Stimulated activated CD4-positive, alpha-beta T cell treated with anti-CD3 and anti-CD28 coated beads, Interleukin-2, amount 100 ng/mL, for 24 hours (primary cell): ENCODE measurements at places on chromosomes 4 and X.

GRCh38 chr4:57249083-57249482 is 138.9 kb upstream of the IGFBP7 start:
- no peak for DNase-seq

GRCh38 chr4:20428436-20429160 is 176.9 kb downstream of the SLIT2 start:
- no peak for DNase-seq

GRCh38 chr4:3366893-3367775 is 74.3 kb downstream of the RGS12 start:
- DNase-seq: no peak

- DNase-seq: no peak
Measured at GRCh38 chr4:94870146-94870545, 112.4 kb downstream of the BMPR1B start.

DNA sequence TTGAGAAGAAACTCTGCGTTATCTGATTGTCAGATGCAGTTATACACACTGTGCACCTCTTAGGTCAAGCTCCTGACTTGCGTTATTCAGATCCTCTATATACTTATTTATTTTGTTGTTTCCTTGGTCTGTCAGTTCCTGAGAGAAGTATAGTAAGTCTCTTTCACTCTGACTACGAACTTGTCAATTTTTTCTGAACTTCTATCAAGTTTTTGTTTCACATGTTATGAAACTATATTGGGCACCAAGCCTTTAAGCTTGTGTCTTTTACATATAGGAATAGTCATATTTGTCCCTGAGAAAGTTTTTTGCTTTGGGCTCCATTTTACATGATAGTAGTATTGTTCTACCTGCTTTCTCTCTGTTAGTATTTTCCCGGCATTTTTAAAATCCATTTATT is 31.7 kb downstream of the ZNF275 start:
- DNase-seq: no peak

- DNase-seq: no peak
Measured at GRCh38 chrX:22323541-22323940, 50.8 kb downstream of the CBLL2 start.

- DNase-seq: no peak
Measured at GRCh38 chr4:47045261-47045660, 13.9 kb downstream of the GABRB1 start.

GRCh38 chr4:183438458-183439113 is 5.8 kb upstream of the CDKN2AIP start:
- DNase-seq: no peak

DNA sequence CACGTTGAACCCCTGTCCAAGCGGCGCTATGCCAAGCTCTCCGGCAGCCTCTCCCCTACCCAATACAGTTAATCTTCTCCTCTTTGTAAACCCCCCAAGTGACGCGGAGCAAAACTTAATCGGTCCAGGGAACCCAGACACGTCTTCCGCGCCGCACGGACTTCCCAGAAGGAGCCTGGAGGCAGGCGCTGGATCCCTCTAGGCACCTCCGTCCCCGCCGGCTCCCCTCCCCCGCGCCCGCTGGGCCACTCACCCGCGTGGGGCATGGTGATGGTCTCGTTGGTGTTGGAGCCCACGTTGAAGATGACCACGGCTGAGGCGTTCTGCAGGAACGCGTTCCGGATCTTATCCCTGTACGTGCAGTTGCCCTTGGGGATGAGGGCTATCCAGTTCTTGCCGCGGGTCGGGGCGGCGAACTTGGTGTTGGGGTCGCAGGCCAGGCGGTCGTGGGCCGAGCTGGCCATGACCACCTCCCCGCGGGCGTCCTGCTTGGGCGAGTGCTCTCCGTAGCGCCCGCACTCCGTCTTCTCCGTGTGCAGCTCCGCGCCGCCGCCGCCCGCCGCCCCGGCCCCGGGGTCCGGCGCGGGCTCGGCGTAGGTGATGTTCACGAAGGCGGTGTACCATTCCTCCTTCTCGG is 1.1 kb downstream of the RNF150 start:
- DNase-seq: peak; percentile 1

DNA sequence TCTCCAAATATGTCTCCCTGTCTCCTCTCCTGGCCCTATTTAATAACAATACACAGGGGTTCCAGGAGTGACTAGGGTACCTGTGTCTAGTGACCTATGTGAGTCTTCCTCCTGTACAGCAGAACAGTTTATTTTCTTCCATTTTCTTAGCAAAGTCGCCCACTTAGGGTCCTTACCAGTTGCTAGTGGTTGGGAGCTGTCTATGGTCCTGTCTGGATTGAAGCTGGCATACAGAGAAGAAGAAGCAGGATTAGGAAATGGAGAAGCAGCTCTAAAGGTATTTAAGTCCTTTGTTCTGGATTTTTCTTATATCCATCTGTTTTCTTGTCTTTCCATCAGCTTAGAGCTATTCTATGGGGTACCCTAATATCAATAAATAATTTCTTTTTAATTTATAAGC is 587.1 kb upstream of the CPEB2 start:
- no peak for DNase-seq

- DNase-seq: no peak
Measured at GRCh38 chr4:55051532-55051931, 73.9 kb downstream of the KDR start.

DNA sequence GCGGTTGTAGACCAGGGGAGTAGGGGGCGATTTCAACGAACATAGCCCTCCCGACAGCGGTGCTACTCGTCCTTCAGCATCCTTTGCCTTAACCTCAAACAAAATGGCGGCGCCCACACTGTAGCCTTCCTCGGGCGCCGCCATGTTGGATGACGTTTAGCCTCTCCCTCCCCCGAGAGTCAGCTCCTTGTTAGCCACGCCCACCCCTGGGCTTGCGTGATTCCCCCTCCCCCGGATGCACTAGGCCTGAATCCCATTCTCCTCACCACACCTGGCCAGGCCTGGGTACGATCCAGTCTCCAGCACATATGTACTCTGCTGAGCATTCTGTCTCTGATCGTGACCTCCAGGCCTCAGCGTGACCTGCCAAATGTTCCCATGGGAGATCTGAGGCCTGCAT is 49.0 kb upstream of the ZNF157 start:
- no peak for DNase-seq
